ENCODE measurements at places on chromosomes 13 and 19.

DNA sequence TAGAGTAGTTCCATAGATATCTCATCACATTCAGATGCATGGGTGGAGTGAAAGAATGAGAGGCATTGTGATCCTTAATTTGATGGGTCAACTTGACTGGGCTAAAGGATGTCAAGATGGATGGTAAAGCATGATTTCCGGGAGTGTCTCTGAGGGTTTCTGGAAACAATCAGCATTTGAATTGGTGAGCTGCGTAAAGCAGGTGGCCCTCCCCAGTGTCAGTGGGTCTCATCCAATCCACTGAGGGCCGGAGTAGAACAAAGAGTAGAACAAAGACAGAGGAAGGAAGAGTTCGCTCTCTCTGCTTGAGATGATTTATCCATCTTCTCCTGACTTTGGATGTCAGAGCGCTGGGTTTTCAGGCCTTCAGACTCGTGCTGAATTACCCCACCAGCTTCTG is 43.1 kb downstream of the SERP2 start:
- DNase-seq: no peak

DNA sequence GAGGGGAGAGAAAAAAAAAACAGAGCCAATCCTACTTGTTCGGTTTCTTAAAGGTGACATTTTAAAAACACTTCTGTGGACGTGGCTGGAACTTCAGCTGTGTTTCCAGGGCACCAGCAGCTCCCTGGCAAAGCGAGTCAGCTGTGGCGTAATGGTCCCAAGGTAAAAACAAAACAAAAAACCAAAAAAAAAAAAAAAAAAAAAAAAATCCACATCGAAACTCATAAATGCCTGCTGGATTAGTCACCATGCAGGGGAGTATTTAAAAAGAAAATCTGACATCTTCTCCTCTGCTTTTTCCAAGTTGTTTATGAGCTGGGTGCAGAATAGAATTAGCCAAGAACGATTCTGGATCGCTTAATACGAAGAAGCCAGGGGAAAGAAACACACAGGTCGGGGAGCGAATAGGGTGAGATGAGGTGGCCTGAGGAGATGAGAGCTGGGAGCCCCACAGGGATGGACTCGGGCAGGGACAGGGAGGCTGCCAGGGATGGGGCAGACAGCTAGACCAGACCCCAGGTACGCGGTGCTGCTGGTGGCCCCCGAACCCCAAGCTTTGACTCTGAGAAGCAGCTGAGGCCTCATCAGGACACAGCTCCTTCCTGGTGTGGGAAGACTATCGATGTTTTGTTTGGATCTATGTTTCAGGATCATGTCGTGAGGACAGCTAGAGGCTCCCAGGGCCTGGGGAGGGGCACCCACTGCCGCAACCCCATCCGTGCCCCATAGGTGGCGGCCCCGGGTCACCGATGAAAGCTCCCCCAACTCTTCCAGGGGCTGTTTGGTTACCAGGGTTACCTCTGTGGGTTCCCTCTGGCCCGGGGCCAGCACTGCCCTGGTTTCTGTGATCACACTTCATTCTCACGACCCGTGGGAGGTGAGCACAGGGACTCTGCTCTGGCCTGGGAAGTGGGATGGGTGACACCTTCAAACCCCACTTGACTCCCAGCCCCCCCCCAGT is 3.1 kb upstream of the CTXN1 start:
- no peak for DNase-seq

DNA sequence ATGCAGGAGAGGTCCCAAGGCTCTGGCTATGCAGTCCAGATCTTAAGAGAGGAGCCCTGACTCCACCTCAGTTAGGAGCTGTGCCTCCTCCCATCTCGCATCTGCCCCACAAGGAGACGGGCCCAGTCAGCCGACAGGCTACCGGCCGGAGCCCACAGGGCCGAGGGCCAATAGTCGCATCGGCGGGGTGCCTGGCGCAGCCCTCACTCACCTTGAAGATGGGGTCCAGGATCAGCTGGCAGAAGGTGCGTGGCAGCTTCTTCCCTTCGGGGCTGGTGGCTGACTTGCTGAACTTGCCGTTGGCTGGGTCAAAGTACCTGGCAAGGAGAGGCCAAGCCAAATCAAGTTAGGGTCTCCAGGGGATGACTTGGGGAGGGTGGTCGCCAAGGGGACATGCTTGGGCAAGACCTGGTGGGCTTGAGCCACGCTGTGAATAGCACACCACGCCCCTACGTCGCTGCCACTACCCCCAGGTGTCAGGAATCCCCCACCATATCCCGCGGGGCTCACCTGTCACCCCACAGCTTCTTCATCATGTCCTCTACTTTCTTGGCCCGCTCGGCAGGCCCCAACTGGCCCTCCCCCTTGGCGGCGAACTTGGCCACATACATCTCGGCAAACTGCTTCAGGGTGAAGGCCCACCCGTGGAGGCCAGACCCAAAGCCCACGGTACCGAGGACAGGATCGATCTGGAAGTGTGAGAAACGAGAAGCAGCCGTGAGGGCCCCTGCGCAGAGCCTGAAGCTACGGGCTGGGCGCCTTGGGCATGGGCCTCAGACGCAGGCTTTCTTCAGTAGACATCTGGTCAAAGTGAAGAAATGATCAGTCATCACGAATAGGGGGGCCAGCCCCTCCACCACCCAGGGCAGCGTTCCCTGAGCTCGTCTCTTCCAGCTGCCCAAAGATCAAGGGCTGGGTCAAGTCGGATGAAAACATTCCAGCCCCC is 3.3 kb downstream of the EEF2 start:
- DNase-seq: no peak

DNA sequence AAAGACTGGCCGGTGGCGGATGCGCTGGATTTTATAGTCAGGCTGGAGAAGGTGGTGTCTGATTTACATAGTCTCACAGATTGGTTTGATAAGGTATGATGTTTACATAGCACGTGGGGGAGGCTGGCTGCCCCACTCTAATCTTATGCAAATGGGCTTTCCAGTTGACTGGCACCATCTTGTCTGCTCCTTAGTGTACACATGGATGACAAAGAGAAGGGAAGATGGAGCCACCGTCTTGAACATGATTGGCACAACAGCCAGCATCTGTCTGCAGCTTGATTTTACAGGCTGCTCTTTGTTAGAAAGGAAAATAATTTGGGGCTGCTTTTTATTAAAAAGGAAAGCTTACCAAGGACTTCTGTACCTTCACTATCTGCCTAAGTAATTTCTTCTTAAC is 265.2 kb upstream of the MAB21L1 start:
- DNase-seq: no peak

GRCh38 chr13:55214841-55215345 is 1925.8 kb upstream of the PRR20A start:
- no peak for DNase-seq
